ENCODE measurements at places on chromosomes 5 and 9. TPM values are rescaled to one million over a fixed set of nuclear protein-coding genes. Genes with fewer than 3 reads are reported as not detected.
A peak's percentile ranks its signal among the peaks of the same experiment; 100 is the strongest.

The ADRB2 gene
- 11.7 TPM for total RNA-seq

The TMCO6 gene
- 18.0 TPM for total RNA-seq

GRCh38 chr5:3853362-3853761 lies 257.7 kb downstream of the IRX1 start:
- no peak for DNase-seq

GRCh38 chr9:114958844-114959235 lies 28.4 kb upstream of the TNFSF8 start:
- DNase-seq = no peak

GRCh38 chr9:84708400-84708799 lies 38.9 kb downstream of the NTRK2 start:
- DNase-seq = no peak

DNA sequence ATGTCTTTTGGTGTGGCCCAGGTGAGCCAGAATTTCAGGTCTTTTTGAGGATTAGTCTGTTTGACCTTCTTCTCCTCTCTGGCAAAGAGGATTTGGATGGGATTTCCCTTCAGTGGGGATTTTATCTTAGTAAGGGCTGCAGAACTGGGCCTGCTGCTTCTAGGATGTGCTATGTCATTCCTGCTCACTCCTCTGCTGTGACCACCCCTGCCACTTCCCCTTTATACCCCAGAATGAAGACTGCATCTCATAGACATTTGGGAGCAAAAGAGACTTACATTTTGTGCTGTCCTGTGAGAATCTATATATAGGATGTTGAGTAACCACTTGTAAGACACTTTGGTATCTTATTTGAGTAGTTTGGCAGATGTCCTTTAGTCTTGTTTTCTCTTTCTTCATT lies 76.2 kb downstream of the ARHGAP26 start:
- no peak for DNase-seq

- peak; percentile 68 for DNase-seq
Observed at GRCh38 chr9:10875752-10876151, 262.9 kb upstream of the PTPRD start.

DNA sequence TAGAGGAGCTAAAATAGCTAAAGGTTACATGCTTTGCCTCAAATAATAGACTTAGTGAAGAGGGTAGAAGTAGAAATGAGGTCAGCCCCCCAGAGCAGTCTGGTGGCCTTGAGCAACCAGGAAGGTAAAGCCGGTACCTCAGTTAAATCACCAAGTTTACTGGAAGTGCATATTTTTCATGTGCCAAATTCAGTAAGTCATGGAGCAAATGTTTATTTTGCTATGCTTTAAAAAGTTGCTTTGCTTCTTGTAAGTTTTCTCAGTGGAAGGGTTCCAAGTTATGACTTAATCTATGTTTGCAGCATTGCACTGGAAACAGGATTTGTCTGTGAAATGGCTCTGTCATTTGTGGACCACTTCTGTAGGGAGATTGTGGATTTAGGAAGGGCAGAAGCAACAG lies 256.7 kb downstream of the ARRDC3 start:
- peak; percentile 41 for DNase-seq

DNA sequence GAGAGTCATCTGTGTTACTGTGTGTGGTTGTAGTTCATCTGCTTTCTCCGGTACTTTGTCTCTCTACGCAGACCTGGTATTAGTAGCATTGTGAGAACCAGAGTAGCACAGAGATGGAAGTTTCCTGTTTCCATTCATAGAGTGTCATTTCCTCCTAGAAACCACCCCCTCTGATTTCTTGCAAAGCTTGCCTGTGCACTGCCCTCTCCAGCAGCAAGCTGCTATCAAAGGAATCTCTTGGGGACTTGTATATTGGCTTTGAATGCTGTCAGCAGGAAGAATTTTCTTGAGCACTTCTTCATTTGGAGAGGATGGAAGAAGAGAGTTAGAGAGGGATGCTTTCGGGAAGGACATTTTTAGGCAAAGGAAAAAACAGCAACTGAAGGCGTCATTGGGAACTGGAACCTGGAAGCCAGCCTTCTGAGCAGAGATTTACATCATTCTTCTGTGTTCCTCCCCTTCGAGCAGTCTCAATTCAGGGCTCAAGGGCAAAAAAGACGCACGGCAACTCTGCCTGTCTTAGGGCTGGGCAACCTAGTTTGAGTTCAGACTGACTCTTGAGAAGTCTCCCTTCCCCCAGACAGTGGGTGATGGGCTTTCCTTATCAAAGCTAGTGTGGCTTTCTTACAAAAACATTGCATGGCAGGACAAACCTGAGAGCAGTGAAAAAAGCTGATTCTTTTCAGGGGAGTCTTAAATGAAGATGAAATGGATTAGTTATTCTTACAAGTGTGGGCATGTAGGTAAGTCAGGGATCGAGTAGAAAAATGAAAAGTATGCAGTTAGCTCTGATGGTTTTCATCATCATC lies 226.3 kb downstream of the AOPEP start:
- peak; percentile 91 for DNase-seq

Data from dermis blood vessel endothelial cell (primary cell).